Activated CD4-positive, alpha-beta T cell treated with anti-CD3 and anti-CD28 coated beads, Interleukin-2, amount 10 ng/mL, durations not matched to agents 24 days and 14 days (primary cell): ENCODE measurements at places on chromosomes 16 and 17.

DNA sequence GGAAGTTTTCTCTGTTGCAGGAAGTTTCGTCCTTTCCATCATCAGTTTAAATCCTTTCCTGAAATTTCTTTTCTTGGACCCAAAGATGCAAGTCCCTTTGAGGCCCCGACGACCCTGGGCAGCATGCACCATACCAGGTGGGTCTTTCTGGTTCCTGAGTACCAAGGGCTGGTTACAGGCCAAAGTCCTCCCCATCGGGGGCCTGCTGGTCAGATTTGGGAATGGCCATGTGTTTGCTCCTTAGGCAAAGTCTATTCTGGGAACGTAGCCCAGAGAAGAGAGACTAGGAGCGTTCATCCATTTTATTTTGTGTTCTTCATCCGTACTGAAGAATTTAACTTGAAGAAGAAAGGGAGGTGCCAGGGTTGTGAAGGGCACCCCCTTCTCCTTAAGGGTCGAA, 17.5 kb upstream of the ADAM11 start:
- DNase-seq = no peak

DNA sequence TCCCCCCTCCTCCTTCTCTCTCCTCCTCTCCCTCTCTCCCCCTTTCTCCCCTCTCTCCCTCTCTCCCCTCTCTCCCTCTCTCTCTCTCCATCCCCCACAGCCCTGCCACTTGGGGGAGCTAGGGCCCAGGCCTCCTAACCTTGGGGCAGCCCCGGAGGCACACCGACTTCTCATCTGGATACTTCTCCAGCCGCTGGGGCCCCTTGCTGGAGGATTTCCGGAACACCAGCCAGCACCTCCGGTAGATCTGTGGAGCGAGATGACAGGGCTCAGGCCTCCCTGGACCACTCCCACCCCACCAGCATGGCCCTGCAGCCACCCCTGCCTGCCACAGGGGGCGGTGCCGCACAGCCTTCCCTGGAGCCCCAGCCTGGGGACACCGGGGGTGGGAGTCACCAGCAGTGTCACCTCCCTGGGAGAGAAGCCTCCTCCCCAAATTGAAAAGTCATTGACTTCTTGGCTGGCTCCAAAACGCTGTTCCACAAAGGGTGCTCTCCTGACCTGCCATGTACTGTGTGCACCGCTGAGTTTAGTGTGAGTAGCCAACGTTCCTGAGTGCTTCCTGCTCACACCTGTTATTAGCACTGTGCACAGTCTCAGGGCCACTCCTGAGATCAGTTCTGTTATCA, 10.5 kb downstream of the DOK4 start:
- peak; percentile 95 for DNase-seq

DNA sequence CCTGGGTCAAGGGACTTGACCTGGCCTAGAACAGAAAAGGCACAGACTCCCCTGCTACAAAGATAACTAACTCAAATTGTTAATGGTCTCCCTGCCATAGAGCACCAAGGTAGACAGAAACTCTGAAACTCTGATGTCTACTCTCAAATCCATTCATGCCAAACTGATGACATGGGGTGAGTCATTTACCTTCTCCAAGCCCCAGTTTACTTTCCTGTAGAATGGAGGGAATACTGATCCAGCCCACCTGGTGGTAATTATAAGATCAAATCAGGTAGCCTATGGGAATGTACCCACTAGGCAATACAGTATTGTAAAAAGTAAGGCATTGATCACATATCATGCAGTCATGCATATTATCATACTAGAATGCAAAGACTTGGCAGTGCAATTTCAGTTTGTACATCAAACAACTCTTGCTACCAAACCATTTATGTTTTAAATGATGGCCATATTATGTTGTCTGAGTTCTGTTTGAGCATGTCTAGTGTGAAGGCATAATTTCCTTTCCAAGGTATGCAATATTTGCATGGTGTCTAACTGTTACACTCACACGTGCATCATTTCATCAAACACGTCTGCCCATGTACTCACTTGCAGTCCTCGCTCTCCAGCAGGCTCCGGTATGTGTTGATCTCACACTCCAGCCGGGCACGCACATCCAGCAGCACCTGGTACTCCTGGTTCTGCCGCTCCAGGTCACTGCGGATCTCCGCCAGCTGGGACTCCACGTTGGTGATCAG, 3.0 kb downstream of the KRT31 start:
- no peak for DNase-seq

DNA sequence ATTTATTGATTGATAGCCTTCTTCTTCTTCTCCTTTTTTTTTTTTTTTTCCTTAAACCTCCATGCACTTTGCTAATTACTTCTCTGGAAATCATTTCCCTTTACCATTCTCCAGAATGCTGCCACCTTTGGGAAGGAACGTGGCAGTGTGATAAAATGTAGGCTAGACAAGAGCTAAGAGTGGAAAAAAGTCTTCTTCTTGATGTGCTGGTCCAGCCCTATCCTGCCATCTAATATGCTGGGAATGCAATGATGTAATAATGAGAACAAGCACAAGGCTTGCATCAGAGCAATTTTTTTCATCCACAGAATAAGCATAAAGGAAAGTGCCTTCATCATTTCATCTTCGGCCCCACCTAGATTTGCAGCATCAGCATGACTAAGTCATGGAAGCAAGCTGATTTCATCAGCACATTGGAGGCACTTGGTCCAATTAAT, 128.7 kb upstream of the ZFHX3 start:
- no peak for DNase-seq

- no peak for DNase-seq
These were observed 57.0 kb upstream of the KDM6B start for GRCh38 chr17:7777017-7777416.

DNA sequence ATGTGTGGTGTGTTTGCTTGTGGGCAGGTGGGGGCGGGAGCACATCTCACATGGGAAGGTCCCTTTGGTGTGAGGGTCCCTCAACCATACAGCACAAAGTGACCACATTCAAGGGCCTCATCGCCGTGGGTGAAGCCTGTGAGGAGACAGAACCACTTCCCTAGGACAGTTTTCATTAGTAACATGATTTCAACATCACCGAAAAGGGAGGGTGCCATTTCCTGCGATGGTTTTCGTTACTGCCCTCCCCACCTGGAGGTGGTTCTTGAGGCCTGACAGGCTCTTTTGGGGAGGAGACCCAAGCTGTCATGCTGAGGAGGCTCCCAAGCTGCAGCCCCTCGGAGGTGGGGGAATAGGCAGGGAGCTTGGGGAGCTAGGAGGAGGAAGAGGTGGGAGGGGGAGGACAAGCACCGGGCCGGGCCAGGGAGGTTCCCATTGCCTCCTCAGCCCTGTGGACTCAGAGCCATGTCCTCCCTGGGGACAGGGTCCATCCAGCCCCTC, 9.5 kb downstream of the CD300LB start:
- DNase-seq = no peak

DNA sequence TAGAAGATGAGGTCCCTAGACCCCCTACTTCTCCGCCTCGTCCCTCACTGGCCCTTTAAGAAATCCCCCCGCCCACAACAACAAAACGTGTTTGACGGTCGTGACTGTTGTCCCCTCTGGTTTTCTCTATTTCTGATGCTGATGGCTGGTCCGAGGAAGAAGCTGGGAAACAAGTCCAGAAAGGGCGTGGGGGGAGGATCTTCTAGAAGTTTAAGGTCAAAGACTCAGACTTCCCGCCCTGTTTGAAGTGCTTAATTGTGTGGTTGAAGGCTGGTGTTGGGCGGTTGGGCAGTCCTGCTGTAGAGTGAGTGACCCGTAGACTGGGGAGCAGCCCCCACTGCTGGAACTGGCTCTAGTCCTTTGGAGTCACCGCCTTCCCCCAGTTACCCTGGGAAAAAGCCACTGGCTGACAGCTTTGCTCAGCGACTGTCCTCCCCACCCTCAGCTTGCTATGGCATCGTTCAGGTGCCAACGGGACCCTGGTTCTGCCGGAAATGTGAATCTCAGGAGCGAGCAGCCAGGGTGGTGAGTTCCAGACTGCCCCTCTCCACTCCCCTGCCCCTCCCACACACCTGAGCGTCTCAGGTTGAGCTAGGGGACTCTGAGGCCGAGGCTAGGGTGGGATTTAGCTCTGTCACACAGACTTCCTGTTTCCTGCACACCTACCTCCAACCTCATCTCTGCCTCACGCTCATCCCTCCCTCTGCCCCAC, 1.6 kb downstream of the MLLT6 start:
- peak; percentile 75 for DNase-seq

DNA sequence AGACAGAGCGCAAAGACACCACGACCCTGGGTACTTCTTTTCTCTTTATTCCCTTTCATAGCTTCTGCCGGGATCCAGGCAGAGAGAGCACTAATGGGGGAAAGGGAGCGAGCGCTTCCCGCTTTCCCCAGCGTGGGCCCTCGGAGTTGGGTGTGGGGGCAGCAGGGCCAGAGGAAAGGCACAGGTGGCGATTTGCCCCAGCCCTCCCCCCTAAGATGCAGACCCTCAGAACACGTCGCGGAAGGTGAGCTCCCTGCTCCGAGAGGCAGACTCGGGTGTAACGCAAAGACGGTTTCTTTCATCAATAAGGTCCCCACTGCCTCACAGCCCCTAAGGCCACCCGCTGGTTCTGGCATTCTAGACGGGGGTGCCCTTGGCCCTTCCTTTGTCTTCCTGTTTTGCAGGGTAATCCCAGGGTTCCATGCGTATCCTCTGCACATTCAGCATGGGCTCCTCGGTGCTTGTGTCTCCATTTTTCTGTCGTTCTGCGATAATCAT, 570 bp upstream of the NME3 start:
- DNase-seq = no peak

DNA sequence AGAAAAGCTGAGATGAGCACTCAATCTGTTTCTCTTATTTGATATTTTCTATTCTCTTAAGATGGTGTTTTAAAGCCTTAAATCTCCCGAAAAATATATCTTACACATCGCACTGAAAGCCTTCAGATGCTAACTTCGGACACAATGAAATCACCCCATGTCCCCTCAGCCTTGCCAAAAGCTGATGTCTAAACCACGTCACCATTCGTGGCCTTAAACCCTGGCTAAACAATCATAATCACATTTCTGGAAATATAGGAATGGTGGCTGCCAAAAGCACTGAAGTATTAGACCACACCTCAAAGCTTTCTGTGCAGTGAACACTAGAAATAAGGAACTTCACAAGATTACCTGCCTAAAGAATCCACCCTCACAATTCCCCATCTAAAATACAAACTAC, 402.7 kb downstream of the SOX9 start:
- no peak for DNase-seq

GRCh38 chr17:67819722-67820121, 5.6 kb upstream of the BPTF start:
- no peak for DNase-seq

GRCh38 chr16:27191352-27191924, 11.9 kb upstream of the KDM8 start:
- no peak for DNase-seq

DNA sequence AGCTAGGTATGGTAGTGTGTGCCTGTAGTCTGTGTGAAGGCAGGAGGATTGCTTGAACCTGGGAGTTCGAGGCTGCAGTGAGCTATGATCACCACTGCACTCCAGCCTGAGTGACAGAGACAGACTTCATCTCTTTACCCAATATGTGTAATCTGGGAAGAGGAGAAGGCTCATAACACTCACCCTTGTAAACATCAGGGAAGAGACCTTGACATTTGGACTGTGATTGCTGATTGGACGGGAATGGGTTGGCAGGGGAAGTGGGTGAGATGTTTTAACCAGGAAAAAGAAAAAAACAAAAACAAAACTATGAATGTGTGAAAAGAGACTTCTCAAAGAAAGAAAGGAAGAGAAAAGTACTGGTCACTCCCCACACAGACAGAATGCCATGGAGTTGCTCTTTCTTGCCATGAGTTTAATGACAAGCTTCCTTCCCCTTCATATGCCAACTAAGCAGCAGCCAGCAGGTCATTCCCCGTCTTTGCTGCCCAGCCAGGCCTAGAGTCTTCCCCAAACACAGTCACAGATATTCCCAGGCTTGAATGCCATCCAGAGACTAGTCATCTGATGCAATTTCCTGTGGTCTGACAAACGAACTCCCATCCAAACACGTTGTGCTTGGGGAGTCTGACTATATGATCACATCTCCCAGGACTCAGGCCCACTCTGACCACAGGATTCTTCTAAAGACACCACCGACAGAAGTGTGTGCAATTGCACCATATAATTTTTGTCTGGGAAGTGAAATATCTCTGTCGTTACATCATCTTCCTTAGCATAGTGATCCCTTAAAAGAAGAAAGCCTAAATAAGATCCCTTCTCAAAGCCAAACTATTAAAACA, 3.6 kb upstream of the XAF1 start:
- no peak for DNase-seq

GRCh38 chr17:81832608-81833159, 407 bp downstream of the MCRIP1 start:
- DNase-seq = no peak

GRCh38 chr16:2040787-2041522, 6.7 kb downstream of the NTHL1 start:
- no peak for DNase-seq

DNA sequence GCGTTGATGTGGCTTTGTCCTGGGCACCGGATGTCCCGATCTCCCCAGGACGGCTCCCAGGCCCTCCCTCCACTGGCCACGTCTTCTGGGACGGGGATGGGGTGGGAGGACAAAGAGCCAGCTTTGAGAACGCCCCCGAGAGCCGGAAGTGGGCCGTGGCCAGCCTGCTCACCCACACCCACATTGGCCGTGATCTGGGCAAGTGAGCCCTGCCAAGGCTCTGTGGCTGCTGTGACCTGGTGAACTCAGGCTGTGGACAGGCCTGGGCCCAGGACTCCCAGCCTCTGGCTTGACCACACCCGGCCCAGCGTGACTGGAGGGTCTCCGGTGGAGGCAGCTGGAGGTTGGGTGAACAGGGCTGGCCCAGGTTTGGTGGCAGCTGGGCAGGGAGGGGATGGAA, 3.3 kb downstream of the CDH15 start:
- DNase-seq = no peak

GRCh38 chr17:15349119-15349518, 7.7 kb upstream of the TEKT3 start:
- no peak for DNase-seq

DNA sequence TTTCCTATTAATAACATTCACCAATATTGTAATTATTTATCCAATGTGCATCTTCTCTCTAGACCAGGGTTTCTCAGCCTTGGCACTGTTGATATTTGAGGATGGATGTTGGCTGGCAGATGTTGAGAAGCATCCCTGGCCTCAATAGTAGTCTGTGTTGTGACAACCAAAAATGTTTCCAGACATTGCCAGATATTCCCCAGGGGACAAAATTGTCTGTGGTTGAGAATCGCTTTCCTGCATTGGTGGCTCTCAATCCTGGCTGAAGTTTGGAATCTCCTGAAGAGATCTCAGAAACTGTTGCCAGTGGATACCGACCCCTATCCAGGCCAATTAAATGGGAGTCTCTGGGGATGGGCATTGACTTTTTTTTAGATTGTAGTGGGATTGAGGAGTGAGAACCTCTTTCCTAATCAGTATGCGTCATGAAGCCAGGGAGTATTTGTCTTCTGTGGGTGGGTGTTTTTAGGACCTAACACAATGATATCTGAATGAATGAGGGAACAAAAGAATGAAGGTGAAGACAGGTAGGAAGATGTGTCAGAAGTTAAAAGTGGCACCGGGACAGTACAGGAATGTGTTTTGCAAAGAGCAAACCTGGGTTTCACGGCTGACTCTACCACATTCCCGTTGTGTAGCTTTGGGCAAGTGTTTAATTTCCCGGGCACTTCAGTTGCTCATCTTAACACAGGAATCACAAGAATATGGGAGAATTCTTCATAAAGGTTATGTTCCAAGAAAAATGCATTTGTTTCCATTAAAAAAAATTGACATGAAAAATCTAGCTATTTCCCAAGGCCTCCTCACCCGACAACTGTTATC, 24.3 kb downstream of the HSD17B2 start:
- no peak for DNase-seq
